Stimulated activated CD8-positive, alpha-beta memory T cell treated with anti-CD3 and anti-CD28 coated beads, Interleukin-12 subunit alpha, Interleukin-12 subunit beta, amount 100 ng/mL, for 4 hours (primary cell): ENCODE measurements at places on chromosomes 4 and X.

GRCh38 chr4:130563185-130563888 is 1467.4 kb downstream of the C4orf33 start:
- DNase-seq, result no peak

DNA sequence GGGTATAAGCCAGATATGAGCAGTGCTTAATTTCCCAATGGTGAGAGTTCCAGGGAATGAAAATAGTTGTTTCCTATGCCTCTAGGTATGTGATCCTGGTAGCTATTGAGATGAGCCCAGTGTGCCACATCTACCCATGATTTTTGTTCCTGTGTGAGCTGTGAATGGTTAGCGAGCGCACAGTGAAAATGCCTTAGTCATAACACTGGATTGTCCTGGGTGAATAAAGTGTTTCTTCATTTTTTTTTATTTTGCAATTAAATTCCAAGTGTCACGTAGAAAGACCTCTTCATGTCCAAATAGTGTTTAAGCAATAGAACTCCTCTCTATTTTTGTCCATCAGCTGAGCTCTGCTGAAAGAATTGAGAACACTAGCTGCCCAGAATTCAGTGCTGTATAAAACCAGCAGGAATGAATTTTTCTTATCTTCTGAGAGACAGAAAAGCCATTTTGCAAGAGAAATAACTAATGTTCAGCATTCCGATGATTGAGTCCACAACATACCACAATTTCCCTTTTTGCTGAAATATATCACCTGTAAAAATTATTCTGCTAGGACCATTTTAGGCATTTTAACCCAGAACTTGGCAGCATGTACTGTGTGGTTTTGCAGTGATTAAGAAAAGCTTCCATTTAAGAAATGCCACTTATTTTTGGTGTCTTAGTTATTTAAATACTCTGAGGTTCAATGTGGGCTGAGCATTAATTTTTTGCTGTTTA is 5.6 kb downstream of the MAOA start:
- DNase-seq, result no peak

- DNase-seq, result no peak
Measured at GRCh38 chr4:145278341-145279121, 98.1 kb upstream of the OTUD4 start.

- no peak for DNase-seq
Measured at GRCh38 chr4:110296892-110297291, 98.5 kb upstream of the ELOVL6 start.

DNA sequence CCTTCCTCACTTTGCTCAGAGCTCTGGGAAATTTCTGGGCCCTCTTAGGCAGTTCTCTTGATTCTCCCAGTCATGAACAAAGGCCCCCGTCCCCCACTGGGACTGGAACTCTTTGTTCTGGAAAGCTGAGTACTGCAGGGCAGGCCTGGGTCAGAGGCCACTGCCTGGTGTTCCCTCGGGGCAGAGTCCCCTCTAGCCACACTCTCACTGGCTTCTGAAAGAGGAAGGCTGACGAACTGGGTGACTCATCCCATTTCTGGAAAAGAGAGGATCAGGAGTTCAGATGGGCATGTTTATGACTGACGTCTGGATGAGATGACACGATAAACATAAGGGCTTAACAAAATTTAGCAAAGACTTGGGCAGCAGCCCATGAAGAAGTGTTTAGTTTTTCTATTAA is 47.7 kb downstream of the DDX3X start:
- no peak for DNase-seq

GRCh38 chr4:25080571-25080970 is 49.8 kb upstream of the LGI2 start:
- no peak for DNase-seq

GRCh38 chr4:97994765-97995465 is 148.4 kb downstream of the STPG2 start:
- no peak for DNase-seq

DNA sequence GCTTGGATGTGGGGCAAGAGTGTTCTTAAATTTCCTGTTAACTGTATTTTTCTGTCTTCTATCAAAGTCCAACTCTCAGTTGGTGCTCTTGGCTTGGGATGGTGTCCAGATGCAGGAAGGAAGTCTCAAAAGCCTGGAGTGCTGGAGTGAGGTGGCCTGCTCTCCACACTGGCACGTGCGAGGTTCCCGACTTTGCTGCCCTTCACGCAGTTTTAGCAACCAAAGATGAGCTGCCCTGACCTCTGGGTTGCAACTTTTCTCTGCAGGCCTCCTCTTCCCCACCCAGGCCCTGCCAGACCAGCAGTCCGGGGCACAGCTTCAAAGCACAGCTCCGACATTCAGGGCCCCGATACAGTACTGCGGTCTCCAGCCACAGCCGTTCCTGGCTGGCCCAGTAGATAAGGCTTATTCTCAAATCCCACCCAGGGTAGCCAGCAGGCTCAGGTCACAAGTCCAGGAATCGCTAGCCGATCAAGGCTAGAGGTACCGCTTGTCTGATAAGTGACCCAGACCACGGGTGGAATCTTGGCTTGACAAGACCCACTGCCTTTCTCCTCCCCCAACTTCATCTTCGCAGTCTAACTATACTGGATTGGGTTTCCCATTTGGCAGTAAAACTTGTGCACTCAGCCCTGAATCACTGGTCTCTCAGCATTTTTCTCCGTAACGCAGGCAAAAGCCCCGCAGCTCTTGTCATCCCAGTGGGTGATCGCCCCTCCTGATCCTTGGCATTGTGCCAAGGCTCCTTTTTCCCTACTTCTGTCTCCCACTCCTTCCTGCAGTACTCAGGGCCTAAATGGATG is 21.8 kb upstream of the JADE1 start:
- DNase-seq, result no peak

- DNase-seq, result no peak
Measured at GRCh38 chr4:120685756-120686278, 236.7 kb downstream of the PRDM5 start.

DNA sequence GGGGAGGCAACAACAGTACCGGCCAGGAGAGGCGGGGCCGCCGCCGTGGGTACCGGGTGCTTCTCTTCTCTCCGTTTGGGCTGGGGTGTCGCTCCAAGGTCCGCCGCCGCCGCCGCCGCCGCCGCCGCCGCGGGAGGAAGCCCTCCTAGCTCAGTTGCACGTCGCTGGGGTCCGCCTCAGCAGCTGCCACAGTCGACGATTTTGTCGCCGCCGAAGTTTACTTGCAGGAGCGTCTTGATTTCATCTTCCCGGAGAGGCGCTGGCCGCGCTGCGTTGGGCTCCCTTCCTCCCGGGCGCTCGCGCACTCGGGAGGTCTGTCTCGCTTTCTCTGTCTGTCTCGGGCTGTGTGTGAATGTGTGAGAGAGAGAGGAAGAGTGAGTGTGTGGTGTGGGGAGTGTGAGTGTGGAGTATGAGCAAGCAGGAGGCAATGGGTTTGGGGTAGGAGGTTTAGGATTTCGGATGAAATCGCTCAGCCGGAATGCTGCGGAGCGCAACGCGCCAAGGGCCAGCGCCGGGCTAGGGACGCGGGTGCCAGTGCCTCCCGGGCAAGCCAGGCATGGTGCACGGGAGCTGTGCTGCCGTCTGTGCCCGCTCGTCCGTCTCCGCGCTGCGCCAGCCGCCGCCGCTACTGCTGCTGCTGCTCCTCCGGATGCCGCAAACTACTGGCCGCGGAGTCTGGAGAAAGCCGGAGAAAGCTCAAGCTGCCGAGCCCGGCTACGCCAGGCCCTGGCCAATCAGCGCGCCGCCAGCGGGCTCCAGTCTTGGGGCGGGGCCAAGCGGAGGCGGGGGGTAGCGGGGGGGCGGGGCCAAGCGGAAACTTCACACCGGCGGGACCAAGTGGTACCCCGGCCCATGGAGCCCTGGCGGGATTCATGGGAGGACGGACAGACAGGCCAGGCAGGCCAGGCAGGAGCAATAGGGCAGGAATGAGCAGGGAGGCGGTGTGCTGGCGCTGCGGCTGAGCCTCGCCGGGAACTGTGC is at the start of gene PCDH19:
Gene PCDH19 (minus strand): TSS at position 664 of the 981 bp plus-strand sequence. CDS start 1,676 bp downstream, outside the sequence.
- DNase-seq, result no peak

DNA sequence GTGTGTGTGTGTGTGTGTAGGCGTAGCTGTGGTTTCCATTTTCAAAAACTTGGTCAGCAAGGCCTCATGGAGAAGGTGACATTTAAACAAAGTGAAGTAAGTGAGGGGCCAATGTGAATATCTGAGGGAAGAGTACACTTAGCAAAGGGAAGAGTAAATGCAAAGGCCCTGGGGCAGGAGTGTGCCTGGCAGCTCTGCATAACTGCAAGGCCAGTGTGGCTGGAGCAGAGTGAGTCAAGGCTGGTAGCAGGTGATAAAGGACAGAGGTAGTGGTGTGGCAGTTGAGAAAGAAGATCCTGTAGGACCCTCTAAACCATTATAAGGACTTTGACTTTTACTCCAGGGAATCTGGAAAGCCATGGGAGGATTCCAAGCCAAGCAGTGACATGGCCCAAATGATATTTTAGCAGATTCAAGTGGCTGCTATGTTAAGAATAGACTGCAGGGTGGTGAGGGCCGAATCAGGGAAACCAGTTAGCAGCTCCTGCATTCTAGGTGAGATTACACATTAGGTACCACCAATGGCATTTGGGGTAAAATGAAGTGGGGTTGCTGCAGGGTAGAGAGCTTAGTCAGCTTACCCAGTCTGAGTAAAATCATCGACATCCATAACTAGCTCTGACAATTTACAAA is 5.9 kb upstream of the TBC1D1 start:
- no peak for DNase-seq

- DNase-seq, result no peak
Measured at GRCh38 chrX:14690553-14690952, 161.2 kb downstream of the GLRA2 start.

DNA sequence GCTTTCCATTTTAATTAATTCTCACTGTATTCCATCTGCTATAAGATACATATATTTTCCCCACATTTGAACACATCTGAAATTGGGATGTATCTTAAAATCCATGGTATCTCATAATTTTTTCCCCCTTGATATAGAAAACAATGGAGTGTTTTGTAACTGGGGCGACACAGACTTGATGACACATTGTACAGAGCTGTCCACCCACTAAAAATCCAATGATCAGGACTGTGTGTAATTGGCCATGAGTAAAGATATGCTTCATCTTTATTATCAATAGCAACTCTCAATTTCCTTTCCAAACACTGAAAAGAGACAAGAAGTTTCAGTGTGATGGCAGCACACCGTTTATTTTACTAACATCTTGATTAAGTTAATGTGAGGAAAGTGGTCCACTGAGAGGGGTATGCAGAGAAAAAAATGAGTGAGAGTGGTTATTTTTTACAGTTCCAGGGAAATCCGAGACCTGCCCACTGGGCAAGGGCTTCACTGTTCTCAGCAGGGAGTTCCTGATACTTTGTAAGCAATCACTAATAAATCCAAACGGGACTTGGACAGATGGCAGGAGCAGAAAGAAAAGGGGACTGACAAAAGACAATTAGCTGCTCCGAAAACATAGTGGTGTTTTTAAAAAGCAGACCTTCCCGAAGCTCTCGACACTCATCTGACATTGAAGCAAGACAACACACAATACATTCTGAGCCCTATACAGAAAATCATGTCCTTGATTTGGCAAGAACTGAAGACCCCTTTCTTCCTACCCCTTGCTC is 149.4 kb downstream of the TSPAN5 start:
- no peak for DNase-seq

- DNase-seq, result no peak
Measured at GRCh38 chrX:119427024-119427794, 28.1 kb downstream of the SLC25A43 start.

- no peak for DNase-seq
Measured at GRCh38 chrX:2698604-2699003, 7.5 kb downstream of the CD99 start.

DNA sequence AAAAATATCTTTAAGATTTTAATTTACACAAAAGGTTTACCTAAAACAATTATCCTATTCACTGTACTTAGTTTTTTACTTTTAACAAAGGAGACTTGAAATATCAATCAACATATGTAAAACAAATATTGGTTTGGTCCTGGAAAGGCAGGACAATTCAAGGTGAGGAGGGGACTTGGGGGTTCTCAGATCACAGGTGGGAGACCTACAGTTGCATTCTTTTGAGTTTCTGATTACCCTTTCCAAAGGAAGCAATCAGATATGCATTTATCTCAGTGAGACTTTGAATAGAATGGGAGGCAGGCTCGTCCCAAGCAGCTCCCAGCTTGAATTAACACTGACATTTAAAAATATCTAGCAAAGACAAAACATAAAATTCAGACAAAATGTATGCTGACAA is 1917.3 kb downstream of the C4orf33 start:
- no peak for DNase-seq

- DNase-seq, result no peak
Measured at GRCh38 chrX:134658002-134658759, at the start of gene PLAC1. TSS of gene PLAC1 (minus strand) at chrX:134658471. CDS start at chrX:134566682, 91,789 bp downstream.

DNA sequence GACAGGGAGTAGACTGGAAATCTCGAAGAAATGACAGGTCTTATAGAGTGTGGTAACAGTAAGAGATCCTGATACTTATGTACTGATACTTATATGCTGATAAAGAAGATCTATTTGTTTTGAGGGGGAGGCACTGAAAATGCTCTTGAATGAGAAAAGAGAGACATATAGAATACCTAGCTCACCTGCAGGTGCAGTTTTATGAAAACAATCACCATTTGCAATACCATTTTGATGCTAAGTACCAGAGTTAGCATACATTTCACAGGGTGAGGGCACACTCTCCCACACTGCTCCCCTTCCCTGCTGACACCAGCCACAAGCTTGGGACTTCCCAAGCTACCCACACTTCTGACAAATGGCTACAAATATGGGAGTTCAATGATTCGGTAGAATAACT is 1490.1 kb upstream of the IGFBP7 start:
- DNase-seq, result no peak

- DNase-seq, result no peak
Measured at GRCh38 chr4:23750125-23750524, 139.7 kb downstream of the PPARGC1A start.

GRCh38 chr4:123477711-123478209 is 81.2 kb downstream of the SPRY1 start:
- DNase-seq, result peak; percentile 40

GRCh38 chrX:153792368-153792767 is 1.8 kb downstream of the IDH3G start:
- DNase-seq, result no peak

DNA sequence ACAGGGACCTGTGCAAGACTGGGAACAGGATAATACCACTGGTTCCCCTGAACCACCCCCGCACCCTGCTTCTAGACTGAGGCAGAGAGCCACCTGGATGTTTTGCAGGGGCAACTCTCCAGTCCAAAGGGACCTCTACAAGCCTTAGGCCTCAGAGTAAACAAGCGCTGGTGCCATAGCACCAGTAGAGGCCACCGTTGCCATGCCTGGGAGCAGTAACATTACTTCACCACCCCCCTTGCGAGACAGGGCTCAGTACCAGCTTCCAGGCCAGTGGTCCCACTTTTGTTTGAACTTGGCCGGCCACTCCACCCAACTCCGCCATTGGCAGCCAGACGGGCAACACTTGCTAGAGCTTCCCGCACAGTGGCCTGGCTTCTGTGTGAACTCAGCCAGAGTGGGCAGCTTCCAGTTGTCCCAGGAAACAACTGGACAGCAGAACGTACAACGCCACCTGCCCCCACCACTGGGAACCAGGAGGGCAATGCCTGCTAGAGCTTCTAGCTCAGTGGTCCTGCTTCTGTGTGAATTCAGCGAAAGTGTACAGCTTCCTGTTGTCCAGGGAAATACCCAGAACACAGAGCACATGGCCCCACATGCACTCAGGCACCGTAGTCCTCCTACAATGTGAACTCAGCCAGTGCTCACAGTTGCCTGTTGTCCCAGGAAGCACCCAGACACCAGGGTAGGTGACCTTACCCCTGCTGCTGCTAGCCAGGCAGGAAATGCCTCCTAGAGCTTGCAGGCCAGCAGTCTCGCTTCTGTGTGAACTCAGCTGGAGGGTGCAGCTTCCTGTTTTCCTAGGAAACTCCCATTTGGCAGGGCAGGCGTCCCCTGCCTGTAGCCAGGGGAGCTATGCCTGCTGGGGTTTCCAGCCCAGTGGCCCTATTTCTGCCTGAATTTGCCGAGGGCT is 39.9 kb upstream of the PCDH19 start:
- no peak for DNase-seq
